Neural crest cell (in vitro differentiated cells): ENCODE measurements at places on chromosomes 5 and 9. TPM values are rescaled to one million over a fixed set of nuclear protein-coding genes. Genes with fewer than 3 reads are reported as not detected.

Gene SUSD3
- 0.27 TPM in 1 of 2 replicates, not detected in the other for total RNA-seq

Gene SV2C
- total RNA-seq = 0.33 and 0.66 TPM in 2 replicates

GRCh38 chr5:175623088-175623487 is 34.8 kb upstream of the HRH2 start:
- no peak for DNase-seq

DNA sequence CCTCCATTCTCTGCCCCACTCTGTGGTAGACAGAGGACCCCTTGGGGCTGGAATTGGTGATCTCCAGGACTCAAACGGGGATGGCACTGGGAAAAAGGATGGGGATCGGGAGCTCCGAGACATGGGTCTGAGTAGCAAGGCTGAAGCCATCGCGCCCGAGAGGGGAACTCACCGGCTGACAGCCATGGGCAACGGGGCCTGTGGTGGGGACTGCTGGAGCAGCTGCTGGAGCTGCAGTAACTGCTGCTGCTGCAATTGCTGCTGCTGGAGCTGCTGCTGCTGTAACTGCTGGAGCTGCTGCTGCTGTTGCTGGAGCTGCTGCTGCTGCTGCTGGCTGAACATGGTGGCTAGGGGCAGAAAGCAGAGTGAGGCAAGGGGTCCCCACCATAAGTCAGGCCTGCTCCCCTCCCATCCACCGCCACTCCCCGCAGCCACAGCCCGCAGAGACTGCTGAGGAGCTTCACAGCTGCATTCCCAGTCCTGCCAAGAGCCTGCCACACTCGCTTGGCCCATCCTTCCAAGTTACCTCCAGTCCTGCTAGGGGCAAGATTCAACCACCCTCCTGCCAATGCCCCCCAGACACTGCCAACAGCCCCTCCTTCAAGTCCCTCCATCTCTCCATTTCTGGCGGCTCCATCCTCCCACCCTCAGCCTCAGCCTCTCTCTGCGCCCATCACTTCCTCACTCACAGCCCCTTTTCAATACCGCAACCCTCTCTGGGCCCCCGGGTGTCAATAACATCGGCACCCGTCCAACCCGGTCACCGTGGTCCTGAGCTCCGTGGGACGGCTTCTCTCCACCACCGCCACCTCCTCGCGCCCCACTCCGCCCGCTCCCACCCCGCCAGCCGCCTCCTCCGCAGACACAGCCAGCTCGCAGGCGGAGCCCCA is 611 bp downstream of the CIZ1 start:
- no peak for DNase-seq

- DNase-seq = peak; percentile 76
Observed at GRCh38 chr9:130053504-130054324, at the start of gene GPR107. GPR107 (plus strand) TSS chr9:130053906; CDS start chr9:130053933, 27 bp downstream.

Gene PCDHA13
- total RNA-seq = 1.2 and 1.3 TPM in 2 replicates

Gene GPR21
- total RNA-seq = 1.0 TPM in 1 of 2 replicates, not detected in the other
